DMS53 (cell line): ENCODE measurements at places on chromosomes 3 and 15.

DNA sequence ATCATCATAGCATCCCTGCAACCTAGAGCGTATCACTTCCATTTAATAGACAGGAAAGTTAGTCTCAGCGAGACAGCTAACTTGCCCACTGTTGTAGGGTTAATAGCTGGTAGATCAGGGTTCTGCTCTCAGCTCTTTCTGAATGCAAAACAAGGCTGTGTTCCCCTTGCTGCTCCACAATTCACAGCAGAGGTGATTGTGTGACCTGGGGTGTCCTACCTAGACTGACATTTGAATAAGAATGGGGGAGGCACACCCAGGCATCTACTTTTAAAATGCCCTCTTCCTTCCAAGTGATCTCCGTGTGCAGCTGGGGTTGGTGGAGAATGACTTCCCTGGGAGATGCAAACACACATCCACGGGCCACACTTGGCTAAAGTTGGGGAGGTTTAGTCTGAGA lies 43.0 kb upstream of the CACNA2D3 start:
- no peak for DNase-seq

DNA sequence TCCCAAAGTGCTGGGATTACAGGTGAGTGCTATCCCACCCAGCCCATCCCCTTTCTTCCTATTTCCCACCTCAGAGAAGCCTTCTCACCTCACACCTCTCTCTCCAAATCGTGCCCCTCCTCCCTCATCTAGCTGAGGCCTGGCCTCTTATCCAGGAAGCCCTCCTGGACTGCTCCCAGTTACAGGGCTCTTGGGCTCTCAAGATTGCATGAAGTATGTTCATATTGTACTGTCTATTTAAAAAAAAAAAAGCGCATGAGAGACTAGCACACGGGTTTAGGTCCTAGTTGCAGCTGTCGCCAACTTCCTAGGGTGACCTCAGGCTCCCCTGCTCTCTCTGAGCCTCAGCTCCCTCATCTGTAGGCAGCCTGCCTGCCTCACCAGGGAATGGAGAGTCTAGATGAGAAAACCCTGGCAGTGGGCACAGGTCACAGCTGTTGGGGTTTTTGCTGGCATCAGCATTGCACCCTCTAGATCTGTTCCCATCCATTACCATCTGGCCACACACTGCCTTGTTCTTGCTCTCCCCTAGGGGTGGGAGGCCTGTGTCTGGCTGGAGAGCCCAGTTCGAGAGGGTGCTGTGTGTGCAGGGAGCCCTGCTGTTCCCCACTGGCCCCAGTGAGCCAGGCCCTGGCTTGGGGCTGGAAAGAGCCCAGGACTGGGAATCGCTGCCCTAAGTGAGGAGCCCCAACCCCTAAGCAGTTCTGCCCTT lies 24.2 kb upstream of the C15orf39 start:
- no peak for DNase-seq

DNA sequence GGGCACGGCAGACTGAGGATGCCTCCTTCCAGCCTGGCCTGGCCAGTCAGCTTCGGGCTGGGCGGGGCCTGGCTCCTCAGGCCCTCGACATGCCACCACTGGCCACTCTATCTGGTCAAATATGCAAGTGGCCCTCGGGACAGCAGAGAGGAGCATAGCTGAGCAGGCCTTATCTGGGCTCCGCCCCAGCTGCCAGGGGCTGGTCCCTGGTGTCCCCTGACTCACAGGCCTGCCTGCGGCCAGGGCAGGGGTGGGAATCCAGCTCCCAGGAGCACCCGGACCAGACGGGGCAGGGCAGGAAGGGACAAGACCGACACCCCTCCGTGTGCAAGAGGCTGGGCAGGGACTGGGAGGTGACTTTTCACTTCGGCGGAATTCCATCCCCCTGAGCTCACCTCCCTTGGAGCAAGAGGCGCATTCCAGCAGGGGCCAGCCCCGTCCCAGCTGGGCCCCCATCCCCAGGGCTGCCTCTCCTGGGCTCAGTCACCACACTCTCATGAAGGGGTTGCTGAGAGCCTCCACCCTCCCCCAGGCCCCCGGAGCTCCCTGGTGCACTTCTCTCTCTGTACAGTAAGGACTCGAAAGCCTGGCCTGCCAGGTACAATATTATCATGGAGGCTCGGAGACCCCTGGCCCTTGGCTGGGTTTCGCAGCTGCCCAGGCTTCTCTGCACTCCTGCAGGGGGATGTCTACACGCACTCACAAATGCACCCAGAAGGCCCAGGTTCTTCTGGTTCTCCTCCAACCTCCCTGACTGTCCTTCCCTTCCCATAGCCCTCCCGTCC lies 29.5 kb downstream of the WNT7A start:
- no peak for DNase-seq

DNA sequence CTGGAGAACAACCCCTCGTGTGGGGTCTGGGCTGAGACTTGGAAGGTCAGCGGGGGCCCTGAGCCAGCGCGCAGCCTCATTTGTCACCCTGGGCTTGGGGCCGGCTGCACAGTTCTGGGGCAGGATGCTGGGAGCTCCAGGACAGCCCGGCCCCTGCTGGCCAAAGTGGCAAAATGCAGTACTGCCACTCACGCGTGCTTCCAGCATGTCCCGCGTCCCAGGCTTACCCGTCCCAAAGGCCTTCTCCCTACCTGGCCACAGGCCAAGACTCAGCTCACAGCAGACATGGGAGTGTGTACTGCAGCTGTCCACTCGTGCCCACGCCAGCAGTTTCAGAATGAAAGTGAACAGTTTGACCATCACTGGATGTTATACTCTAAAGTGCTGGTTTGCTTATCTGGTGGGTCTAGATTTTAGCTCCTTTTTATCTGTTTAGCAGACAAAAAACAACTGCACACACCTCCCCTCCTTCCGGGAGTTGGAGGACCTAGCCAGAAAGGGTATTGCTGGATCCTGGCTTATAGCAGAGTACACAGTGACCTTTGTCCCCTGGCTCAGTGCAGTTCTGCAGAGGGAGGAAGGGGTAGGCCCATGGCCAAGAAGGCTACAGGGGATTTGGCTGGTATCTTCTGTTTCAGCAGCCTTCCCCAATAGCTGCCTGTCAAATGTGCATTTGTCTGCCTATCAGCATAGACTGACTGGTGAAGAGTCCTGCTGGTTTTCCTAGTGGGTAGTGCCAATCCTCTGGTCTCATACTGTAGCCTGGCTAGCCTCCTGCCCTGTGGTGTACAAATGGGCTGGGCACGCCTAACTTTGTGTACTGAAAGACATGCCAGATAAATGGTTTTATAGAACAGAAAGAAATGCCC lies 23.2 kb upstream of the IP6K2 start:
- DNase-seq = peak; percentile 86

DNA sequence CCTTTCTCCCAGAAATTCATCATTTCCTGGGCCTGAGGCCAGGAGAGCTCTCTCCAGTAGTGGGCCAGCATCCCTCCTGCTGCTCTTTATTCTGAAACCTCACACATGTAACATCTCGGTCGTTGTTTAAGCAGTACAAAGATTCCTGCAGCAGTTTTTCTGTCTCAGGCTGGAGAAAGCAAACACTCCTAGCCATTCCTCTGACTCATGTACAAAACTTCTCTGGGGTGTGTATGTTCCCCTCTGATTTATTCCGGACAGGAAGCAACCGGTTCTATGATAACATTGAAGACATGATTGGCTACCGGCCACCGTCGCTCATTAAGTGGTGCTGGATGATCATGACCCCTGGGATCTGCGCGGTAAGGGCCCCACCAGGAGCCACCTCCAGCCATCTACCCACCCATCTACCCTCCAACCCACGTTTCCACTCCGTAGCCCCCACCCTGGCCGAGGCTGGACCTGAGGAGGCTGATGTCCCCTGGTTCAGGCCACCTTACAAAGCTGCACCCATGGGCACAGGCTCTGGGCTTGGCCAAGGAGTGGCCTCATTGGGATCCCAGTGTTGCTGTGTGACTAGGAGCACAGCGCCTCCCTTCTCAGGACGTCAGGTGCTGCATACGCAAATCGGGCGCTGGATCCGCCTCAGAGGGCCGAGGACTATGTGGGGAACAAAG lies 58.6 kb upstream of the SLC6A1 start:
- no peak for DNase-seq

DNA sequence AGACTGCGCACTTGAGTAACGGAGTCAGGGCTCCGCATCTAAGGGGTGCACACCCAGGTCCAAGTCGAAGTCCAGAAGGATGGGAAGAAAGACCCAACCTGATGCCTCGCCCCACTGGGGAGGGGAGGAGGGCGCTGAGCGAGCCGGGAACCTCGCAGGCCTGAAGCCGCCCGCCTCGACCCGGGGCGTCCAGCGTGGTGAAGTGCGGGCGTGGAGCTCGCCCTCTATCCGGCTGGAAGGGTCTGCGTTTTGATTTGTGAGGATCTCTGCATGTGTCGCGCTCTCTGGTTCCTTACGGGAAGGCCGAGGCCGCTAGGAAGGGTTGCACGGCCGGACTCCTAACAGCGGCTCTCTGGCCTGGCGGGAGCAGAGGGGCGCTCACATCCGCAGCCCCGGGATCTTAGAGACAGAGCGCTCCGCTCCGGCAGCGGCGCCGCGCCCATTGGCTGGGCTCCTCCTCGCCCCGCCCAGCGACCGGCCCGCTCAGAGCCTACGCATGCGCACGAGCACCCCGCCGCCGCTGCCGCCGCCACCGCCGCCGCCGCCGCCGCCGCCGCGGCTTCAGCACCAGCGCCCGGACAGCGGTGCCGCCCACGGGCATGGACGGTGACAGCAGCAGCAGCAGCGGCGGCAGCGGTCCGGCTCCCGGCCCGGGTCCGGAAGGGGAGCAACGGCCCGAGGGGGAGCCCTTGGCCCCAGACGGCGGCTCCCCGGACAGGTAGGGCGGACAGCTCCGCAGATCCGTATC lies at the start of gene DISP2:
Gene DISP2, plus strand, starts transcription at position 497 of the 748 bp plus-strand sequence. Its CDS starts 103 bp downstream, at position 600.
- peak; percentile 89 for DNase-seq

- DNase-seq = peak; percentile 27
Measured at GRCh38 chr3:170469151-170470062, 50.7 kb downstream of the CLDN11 start.

- DNase-seq = peak; percentile 78
Measured at GRCh38 chr3:142586803-142587406, 8.4 kb upstream of the ATR start.

DNA sequence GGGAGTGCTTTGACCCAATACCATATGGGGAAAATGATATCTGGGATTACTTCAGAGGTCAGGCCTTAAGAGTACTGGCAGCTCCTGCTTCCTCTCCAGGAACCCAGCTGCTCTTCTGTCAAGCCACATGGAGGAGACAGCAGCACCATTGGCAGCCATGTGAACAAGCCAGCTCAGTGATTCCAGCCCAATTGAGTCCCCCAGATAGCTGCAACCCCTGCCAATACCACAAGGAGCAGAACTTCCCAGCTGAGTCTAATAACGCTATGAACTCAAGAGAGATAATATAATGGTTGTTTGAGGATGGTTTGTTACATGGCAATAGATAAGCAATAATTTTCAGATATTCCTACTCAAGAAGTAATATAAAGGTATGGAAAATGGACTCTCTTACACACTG lies 126.8 kb upstream of the CPNE4 start:
- peak; percentile 4 for DNase-seq

GRCh38 chr3:110808630-110809029 lies 263.0 kb upstream of the NECTIN3 start:
- no peak for DNase-seq

DNA sequence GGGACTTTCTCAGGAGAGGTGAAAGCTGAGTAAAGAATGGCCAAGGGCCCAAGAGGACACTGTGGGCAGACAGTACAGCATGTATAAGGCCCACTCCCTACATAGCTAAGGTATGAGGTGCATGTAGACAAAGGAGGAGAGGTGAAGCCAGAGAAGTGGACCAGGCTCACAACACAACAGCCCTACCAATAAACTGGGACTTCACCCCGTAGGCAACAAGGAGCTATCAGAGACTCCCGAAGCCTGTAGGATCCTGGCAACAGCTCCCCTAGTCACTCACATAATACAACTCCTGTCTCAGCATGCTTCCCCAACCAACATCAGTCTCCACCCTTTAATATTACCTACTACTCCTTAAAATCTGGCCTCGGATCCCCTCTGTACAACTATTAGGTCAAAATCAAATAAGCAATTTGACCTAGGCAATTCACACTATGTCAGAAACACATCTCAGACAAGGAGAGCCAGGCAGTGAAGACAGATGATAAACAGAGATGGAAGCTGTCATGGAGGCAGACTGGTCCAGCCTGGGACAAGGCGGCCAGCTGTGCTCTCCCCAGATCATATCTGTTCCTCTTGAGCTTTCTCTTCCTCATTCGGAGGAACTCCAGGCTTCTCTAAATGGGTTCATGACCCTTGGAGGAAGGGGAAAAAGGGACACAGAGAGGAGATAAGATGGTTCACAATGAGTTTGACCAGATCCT lies 1.4 kb downstream of the XXYLT1 start:
- no peak for DNase-seq

DNA sequence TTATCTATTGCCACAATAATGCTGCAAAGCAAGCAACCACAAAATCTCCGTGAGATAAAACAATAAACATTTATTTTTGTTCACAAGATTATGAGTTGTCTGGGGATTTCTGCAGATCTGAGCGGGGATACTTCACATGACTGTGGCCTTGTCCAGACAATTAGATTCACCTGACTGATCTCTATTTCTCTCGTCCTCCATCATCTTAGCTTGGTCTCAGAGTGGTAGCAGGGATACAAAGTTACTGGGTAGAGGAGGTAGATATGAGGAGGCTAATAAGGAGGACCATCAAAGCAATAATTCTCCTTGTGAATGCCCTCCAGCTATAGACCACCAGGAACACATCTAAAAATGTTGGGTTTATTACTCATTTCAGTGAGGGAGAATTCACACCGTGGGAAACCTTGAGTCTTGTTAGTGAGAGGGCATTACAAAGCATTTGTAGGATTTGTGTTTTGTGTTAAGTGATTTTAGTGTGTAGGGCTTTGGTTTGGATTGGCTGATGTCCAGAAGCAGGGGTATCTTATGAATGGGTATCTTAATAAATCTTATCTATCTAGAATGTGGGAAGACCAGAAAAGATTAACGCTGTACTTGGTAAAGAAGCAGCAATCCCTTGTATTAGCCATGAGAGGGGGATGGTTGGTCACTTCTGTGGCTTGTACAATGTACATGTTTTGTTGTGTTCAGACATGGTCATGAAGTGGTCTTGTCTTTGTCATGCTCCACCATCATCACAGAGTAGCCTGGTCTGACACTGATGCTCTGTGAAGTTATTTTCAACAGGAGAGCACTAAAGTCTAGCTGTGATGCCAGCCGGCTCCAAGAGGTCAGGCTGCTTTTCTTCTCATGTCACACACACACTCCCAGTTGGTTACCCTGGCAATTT lies 287.6 kb upstream of the STT3B start:
- no peak for DNase-seq

GRCh38 chr3:195094191-195094921 lies 176.6 kb downstream of the XXYLT1 start:
- DNase-seq = no peak

- DNase-seq = no peak
Measured at GRCh38 chr3:139710212-139710611, 32.4 kb upstream of the NMNAT3 start.
